Panc1 (cell line): ENCODE measurements at places on chromosomes 2 and 18. TPM values are rescaled to one million over a fixed set of nuclear protein-coding genes. Genes with fewer than 3 reads are reported as not detected.

DNA sequence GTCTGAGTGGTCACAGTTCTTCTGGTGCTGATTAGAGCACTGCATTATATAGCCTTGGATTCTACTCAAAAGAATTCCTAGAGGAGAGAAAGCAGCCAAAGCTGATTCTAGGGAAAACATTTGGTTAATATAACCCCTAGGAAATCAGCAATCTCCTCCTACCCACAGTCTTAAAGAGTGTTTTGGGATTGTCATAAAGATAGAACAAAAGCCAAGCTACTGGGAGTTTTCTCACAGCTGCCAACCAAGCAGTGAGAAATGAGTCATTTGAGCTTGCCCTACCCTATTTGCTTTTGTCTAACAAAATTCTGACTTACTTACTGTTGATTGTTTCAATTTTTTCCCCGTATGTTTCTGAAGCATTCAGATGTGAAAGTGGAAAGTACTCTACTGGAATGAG lies 469.3 kb downstream of the PLCL1 start:
- DNase-seq = no peak

GRCh38 chr2:218851286-218851685 lies 8.3 kb upstream of the WNT6 start:
- no peak for DNase-seq

The LDLRAD4 gene
- total RNA-seq = 0.28 TPM

DNA sequence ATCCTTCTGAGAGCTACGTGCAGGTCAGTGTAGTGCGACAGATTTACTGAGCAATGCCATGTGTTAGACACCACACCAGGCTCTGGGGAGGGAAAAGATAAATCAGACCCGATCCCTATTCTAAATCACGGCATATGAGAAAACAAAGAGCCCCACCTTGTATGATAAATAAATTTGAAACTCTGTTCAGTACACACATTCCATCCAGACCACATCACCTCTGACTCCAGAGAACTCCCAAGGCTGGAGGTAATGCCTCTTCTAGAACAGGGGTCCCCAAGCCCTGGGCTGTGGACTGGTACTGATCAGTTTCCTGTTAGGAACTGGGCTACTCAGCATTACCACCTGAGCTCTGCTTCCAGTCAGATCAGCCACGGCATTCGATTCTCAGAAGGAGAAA lies 77.3 kb downstream of the QPCT start:
- DNase-seq = no peak

DNA sequence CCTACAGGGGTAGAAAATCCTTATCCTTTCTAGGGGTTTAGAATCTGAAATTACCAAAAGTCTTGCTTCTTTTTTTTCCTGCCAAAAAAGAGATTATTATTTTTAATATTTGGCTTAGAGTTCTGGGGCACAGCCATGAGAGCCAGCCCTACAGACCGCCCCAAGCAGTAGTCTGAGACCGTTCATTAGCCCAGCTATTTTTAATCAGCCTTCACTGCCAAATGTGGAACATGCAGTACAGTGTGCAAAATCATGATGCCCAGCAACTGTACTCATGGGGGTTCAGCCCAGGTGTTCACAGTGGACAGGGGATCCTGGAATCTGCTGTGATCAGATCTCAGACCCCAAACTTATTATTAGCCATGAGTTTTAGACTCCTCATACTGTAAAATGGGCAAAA lies 60.4 kb downstream of the GRB14 start:
- no peak for DNase-seq

The ANXA4 gene
- 183 TPM for total RNA-seq

DNA sequence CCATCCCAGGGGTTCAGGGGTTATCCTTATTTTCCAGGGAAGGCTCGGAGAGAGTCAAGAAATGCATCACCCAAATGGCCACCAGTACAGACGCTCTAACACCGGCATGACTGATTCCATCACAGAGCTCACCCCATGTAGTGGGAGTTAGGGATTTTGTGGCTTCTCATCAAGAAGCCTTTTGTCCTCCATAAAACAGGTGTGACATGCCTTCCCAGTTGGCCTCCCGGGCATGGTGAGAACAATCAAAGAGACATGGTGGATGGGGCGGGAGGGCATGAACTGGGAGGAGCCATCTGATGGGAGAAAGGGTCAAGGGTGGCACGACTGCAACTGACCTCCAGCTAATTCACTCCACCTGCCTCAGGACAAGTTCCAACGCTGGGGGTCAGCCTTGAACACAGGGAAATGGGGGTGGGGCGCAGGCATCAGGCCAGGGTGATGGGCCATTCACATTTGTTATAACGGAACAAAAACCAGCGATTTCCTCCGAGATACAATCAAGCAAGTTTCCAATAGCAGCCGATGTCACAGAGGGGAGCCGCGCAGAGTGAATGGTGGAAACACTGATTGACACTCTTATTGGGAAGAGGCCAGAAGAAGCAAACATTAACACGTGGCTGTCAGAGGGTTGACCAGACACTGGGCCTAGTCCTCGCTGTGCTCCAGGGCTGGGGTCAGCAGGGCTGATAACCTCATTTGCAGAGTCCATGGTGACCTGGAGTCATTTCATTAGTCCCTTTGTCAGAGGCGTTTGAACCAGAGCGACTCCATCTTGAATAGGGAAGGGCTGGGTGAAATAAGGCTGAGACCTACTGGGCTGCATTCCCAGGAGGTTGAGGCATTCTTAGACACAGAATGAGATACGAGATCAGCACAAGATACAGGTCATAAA lies 80.5 kb upstream of the HPCAL1 start:
- DNase-seq = no peak

DNA sequence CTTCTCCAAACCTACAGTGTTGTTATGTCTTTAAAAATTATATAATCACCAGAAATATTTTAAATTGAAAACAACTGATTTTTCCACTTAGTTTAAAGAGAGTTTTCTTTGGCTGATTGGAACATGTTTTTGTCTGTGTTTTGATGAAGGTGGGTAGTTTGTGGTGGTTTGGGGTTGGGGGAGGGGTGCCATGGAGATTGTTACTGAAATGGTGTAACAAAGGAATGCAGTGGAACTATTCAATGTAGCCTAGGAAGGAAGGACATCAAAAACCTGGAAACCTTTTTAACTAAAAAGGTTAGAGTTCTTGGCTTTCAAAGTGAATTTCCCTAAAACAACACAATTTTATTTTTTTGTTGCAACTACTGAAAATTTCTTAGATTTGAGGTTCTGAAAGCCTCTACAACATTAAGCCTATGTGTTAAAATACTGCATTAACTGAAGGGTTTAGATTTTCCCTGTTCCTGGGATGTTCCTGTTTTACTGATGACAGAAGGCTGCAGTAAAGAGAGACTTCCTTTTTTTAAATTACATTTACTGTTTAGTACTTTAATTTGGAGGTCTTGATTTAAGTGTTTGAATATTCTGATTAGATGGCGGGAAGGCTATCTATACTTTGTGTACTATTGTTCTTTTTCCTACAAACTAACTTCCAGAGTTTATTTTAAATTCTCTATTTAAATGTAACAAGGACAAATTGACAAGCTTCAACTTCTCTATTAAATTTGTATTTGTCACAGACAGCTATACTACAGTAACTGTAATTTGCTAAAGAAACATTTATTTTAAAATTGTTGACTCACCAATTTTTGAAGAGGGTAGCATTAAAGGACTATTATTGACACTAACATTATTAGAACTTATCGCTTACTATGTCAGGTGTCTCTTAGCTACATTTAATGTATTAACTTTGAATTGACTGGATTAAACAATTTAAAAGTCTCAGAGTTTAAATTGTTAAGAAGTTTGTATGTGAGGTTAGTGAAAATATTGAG lies 87.7 kb downstream of the LIMS1 start:
- DNase-seq = no peak
